ENCODE measurements at places on chromosomes 11 and 22.

GRCh38 chr11:44030996-44031395 lies 16.8 kb upstream of the ACCSL start:
- DNase-seq: no peak

DNA sequence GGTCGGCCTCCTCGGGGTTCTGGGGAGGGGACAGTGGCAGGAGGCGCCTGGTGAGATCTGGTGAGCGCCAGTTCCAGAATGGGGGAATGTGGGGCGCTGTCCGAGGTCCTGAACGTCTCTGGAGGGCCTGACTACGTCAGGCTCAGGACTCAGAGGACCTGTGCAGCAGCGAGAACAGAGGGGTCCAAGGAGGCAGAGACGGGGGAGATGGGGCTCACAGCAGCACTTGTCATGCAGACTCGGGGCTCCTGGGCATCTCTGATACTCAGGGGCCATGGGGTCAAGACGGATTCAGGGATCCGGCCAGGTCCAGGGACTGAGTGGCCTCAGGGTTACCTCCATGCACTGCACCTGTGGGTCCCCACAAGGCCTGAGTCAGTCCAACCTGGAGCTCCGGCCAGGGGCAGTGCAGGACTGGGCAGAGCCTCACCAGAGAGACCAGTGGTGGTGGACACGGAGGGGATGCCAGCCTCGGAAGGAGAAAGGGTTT lies 92.2 kb downstream of the BRD1 start:
- no peak for DNase-seq

DNA sequence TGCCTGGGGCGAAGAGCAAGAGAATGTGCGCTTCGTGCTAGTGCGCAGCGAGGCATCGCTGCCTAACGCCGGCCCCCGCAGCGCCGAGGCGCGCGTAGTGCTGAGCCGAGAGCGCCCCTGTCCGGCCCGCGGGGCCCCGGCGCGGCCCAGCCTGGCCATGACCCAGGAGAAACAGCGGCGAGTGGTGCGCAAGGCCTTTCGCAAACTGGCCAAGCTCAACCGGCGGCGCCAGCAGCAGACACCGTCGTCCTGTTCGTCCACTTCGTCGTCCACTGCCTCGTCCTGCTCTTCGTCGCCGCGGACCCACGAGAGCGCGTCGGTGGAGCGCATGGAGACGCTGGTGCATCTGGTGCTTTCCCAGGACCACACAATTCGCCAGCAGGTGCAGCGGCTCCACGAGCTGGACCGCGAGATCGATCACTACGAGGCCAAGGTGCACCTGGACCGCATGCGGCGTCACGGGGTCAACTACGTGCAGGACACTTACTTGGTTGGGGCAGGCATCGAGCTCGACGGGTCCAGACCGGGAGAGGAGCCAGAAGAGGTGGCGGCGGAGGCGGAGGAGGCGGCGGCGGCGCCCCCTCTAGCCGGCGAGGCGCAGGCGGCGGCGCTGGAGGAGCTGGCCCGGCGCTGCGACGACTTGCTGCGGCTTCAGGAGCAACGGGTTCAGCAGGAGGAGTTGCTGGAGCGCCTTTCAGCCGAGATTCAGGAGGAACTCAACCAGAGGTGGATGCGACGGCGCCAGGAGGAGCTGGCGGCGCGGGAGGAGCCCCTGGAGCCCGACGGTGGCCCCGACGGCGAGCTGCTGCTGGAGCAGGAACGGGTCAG lies 1.0 kb downstream of the RASSF10 start:
- no peak for DNase-seq

GRCh38 chr11:43899094-43899493 lies 18.5 kb downstream of the ALKBH3 start:
- DNase-seq: no peak

- no peak for DNase-seq
These were observed 1419.0 kb downstream of the TBC1D22A start for GRCh38 chr22:48181263-48181955.

DNA sequence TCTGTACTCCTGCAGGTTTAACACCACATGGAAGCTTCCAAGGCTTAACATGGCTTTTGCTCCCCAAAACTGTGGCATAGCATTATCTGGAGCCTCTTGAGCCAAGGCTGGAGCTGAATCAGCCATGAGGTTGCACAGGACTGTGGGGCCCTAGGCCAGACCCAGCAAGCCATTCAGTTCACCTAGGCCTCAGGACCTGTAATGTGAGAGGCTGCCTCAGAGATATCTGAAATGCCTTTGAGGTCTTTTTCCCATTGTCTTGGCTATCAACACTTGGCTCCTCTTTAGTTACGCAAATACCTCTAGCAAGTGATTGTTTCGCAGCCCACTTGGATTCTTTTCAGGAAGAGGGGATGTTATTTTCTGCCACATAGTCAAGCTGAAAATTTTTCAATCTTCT lies 72.0 kb downstream of the VPREB1 start:
- no peak for DNase-seq

DNA sequence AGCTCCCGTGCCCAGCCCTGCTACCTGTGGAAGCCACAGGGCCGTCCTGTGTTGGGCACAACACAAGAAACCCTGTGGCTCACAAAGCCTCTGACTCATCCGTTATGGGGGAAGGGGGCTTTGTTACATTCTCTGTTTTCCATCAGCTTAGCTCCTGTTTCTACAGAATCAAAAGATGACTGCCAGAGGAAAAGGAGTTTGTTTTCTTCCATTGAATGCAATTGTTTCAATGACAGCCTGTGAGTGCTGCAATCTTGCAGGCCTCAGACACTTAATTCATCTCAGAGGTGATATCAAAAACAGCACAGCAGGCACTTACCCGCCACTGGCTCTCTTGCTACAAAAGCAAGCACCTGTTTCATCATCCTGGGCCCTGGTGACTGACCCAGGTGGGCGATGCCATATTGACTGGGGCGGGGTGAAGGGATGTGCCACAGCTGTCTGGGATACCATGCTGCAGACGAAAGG lies 194.3 kb downstream of the OPCML start:
- DNase-seq: no peak

- no peak for DNase-seq
These were observed 6.4 kb downstream of the MOB2 start for GRCh38 chr11:1480191-1480554.

DNA sequence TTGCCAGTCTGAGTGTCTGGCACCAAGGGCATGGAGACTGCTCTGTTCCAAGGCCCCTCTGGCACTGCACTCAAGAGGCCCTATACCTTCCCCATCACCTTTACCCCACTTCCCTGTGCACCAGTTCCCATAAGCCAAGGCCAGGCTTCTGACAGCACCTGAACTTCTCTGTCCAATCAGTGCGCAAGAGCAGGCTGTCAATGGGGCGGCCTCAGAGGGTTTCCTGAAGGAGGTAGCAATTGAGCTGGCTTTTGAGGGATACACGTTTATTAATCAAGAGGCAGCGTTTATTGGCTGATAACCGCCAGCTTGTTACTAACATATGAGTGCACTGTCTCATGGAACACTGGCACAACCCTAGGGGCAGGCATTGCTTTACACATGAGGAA lies 2.1 kb downstream of the SH3BP1 start:
- DNase-seq: no peak

DNA sequence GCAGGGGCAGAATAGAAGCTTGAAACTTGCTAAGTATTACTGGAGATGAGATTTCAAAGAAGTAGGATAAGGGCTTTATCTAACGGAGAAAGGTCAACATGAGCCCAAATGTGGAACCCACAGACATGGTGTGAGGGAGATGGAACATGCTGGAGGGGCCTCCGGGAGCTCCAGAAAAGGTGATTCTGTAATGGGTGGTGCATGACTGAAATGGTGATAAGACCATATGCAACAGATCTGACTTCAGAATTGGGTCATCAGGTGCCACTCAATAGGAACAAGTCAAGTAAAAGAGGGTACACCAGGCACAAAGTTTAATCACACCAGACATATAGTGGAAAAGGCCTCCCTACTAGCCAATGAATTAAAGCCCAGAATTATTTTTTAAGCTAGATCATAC lies 7.9 kb upstream of the CEP295 start:
- DNase-seq: no peak

DNA sequence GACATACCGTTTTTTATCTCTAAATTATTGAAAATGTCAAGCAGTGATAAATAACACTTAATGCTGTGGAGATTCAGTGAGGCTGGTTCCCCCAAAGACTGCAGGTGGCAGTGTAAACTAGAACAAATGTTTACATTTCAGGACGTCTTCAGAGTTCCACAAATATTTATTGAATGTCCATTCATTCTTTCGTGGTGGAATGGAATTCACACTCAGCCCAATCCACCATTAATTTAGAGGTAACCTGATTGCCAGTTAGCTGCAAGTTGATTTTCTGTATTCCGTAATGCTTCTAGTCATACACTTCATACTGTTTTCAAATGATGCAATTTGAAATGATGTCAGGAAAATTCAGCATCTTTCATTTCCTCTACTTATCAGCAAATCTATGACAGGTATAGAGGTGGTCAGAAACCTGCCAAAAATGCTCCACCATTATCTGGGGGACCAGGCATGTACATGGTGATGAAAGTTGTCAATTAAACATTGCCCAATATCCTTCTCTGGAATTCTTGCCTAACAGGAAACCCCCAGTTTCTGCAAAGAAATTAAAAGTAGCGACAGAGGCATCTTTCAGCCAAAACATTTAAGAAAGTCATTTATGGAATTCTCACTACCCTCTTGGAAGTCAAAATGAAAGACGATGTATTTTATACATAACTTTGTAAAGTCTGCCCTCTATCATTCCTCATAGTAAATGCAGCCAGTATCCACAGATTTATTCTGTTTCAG lies 94.3 kb upstream of the BMAL1 start:
- peak; percentile 36 for DNase-seq

- no peak for DNase-seq
These were observed 698 bp upstream of the ANAPC15 start for GRCh38 chr11:72112978-72113808.

GRCh38 chr11:1559111-1559951 lies 12.7 kb downstream of the DUSP8 start:
- no peak for DNase-seq

DNA sequence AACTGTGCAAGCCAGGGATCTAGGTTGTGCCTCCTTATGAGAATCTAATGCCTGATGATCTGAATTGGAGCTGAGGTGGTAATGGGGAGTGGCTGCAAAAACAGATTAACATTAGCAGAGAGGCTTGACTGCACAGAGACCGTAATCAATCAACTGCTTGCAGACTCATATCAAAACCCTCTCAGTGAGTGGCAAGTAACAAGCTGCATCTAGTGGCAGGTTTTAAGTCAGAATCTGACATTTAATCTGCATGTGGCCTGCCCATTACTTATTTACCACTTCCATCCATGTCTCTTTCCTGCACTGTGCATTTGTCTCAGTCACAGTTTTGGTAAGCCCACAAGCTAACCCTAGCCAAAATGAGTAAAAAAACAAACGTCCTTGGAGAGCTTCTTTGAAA lies 11.2 kb downstream of the C11orf58 start:
- DNase-seq: no peak

DNA sequence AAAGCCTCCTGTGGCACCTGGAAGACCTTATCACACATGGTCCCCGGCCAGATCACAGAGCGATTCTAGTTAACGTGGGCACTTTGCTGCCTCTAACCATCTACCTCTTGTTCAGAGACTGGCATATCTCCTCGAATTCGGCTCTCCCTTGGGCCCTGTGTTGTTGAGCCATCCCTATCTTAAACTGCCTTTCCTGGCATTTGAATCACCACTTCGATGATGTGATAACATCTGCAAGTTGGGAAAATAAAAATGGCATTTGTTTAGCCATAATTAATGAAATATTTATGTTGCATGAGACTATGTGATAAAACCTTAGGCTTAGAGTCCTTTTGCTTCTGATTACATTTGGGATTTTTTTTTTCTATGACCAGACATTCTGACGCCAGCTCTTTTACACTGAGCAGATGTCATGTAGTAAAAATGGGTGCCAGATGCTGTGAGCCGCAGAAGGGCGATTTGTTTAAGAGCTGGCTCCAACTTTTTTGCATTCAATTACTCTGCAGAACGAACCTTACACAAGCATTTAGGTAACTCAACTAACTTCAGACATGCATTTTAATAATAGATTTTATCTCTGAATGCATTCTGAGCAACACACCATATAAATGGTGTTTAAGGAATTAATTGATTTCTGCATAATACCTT lies 58.5 kb upstream of the PARVA start:
- DNase-seq: peak; percentile 97

- no peak for DNase-seq
These were observed 166.8 kb downstream of the TEAD1 start for GRCh38 chr11:12840871-12841660.

DNA sequence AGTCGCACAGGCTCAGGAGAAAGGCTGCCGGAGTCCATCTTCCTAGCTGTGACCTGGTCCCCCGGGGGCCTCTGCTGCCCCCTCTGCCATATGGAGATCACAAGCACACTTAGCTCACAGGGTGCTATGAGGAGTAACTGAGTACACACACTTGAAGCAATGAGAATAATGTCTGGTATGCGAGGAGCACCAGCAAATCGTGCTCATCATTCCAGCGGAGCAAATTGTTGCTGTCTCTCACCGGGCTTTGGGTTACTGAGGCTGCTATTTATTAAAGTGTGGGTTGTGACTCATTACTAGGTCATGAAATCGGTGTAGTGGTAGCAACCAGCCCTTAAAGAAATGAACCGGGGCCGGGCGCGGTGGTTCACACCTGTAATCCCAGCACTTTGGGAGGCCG lies 48.1 kb upstream of the EIF3D start:
- no peak for DNase-seq

- DNase-seq: no peak
These were observed 1.4 kb upstream of the TP53I11 start for GRCh38 chr11:44952082-44952481.

GRCh38 chr22:38422611-38423511 lies 32.1 kb downstream of the KCNJ4 start:
- DNase-seq: no peak

DNA sequence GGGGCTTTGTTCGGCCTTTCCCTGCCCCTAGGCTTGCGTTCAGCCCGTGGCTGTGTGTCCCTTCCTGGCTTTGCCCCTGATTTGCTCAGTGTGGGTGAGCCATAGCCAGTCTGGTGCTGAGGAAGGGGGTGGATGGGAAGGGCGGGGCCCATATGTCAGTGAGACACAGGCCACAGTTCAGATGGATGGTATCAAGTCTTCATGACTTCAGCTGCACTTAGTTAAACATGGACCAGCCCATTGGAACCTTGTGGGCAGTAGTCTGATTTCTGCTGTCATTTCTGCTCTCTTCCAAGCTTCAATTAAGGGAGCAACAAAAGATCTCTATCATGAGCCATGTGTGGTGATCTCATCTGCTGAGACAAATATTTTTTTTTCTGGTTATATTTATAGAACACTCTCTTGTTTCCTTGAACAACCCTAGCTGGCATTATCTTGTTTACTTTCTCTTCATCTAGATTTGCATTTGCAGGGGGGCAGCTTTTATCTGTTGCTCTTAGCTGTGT lies 21.6 kb upstream of the PEX26 start:
- DNase-seq: peak; percentile 22

All from NCI-H1694 treated with DMSO at 0.1 percent for 48 hours (cell line).